ENCODE measurements at places on chromosomes 7 and 10.

GRCh38 chr10:101032637-101033224, 1.7 kb downstream of the SFXN3 start:
- no peak for DNase-seq

GRCh38 chr10:27743877-27744801, 1.5 kb downstream of the MKX start:
- DNase-seq = peak; percentile 16

GRCh38 chr10:4828005-4828404, 2.0 kb downstream of the AKR1E2 start:
- no peak for DNase-seq

DNA sequence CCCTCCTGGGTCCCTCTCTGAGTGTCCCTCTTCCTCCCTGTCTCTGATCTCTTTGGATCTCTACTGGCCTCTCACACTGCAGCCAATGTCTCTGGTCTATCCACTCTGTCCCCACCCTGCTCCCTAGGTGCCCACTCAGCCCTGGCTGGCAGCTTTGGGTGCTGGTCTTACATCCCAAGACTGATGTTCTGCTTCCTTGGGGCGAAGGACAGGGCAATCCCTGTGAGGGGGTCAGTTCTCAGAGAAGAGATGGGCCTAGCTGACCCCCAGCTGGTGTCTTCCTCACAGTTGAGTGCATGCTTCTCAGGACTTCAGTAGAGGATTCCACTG, 51.7 kb upstream of the CAMK2B start:
- DNase-seq = no peak

DNA sequence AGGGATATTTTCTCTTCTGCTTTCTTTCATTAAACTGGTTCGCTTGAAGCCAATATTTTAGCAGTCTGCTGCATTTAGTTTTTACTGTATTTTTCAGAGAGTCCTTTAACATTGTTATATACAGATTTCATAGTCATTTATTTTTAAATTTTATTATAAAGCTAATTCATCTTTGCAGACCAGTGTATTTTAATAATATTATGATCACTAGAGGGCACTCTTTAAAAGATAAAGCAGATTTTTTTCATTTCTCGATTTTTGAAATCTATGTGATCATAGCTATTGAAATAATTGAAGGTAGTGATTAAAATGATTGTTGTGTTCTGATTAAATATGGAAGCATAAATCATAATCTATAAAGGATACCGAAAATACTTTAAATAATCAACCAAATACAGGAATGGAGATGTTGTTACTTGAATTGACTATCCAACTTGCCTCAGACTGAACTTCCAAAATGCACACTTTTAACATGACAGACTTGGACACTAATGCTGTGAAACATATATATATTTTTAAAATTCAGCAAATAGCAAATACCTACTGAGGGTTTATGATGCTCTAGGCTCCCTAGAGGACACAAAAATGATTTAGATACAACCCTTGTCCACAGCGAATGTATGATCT, 35.2 kb downstream of the ST7 start:
- no peak for DNase-seq

GRCh38 chr10:34707656-34708055, 107.4 kb downstream of the PARD3 start:
- no peak for DNase-seq

- DNase-seq = no peak
These were observed 23.4 kb downstream of the FAM107B start for GRCh38 chr10:14751014-14751896.

GRCh38 chr10:70221030-70221429, 12.2 kb downstream of the PPA1 start:
- no peak for DNase-seq

- DNase-seq = no peak
These were observed 177.2 kb upstream of the INHBA start for GRCh38 chr7:41880107-41880506.

DNA sequence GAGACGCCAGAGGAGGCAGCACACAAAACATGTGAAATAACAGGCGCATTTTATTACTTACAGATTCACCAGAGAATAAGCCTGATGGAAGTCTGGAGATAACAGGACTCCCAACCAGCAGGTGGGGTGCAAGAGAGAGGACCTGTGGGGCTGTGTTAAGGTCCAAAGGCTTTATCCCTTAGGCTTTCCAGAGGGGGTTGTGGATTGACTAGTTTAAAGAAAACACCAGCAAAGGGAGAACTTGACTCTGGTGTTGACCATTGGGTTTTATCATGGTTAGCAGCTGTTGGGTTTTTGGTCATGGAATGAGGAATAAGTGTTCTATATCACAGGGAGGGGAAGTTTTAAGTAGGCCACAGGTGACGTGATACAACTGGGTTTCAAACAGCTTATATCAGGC, 1.6 kb upstream of the CRPPA start:
- no peak for DNase-seq

DNA sequence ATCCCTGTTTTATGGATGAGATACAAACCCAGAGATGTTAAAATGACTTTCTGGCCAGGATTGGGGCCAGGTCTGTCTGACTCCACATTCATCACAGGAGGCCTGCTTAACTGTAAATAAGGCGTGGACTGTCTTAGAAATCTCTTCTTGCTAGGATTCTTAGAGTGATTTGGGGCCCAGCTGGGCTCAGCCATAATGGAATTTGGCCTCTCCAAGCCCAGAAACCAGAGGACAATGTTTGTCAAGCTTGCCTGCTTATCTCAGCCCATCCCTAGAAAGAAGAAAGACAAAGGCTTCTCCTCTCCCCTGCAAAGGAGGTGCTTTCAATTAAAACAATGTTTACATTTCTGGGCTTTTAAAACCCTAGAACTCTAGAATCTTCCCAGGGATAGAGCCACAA, 2.9 kb downstream of the HABP2 start:
- no peak for DNase-seq

GRCh38 chr10:10663622-10664021, 354.1 kb upstream of the CELF2 start:
- no peak for DNase-seq

DNA sequence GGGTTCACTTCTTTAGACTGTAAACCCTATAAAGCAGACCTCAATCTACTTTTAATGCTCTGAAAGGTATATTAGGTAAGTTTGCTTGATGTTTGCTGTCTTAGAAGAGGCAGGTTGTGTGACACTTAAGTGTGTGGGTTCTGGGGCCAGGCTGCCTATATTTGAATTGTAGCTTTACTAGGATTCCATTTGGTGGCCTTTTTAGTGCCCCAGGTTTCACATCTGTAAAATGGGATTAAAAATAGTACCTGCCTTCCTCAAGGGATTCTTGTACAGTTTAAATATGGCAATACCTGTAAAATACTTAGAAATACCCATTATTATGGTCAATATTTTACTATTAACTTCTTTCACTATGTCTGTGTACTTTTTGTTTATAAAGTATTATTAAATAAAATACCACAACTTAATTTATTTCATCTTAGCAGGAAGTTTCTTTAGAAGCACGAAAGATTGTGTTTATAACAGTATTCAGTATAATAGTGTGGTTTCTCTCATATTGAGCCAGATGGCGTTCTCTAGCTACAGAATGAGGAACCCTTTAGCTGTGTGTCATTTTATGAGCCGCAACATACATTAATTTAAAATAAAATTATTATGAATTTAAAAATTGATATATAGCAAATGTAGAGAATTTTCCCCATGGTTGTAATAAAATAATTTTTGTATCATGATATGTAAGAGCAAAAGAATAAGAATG, 94.2 kb downstream of the CDK14 start:
- no peak for DNase-seq

GRCh38 chr10:62037166-62037831, 135.8 kb downstream of the ARID5B start:
- DNase-seq = no peak

- no peak for DNase-seq
These were observed 176.2 kb downstream of the CCDC3 start for GRCh38 chr10:12825260-12825849.

DNA sequence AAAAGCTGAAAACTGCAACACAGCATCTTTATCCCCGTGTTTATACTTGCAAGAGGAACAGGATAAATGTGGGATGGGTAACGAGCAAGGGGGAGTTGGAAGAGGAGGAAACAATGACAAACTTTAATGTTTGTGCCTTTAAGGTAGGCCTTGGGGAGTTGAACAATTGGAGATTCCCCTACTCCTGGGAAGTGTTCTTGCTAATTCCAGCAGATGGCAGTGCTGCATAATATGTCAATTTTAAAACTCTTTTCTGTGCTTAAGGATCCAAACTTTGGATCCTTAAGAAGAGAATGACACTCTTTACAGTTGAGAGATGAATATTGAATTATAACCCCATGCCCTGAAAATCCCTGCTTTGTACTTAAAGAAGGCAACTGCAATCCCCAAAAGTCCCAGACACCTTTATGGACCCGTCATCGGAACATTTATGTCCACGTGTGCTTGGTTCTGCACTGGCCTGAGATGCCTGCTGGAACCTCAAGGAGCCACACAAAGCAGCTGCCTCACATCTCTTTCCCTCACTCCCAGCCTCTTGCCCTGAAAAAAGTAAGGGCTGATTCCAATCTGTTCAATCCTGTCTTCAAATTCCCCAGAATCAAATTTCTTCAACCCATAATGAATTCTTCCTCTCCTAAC, 12.0 kb downstream of the IFIT5 start:
- DNase-seq = no peak

- no peak for DNase-seq
These were observed 39.2 kb upstream of the PSMG3 start for GRCh38 chr7:1609023-1609422.

GRCh38 chr7:128167042-128167701, 73.9 kb upstream of the LEP start:
- DNase-seq = peak; percentile 45

- DNase-seq = no peak
These were observed 68.4 kb downstream of the ELFN1 start for GRCh38 chr7:1738511-1738910.

DNA sequence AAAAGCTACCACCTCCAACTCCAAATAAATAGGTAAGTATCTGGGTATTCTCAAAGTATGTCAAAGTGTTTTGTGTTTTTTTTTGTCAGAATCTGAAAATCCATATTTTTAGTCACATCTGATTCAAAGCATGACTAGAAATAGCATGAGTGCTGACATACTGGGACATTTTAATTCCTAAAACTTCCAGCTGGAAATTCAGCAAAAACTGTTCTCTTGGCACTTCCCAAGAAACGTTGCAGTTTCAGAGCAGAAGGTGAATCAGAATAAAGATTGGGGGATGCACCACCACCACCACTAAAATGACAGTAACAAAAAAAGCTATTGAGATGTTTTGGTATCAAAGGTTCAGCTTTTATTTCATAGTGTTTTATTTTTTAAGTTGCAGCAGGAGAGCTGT, 724.6 kb upstream of the CELF2 start:
- no peak for DNase-seq

DNA sequence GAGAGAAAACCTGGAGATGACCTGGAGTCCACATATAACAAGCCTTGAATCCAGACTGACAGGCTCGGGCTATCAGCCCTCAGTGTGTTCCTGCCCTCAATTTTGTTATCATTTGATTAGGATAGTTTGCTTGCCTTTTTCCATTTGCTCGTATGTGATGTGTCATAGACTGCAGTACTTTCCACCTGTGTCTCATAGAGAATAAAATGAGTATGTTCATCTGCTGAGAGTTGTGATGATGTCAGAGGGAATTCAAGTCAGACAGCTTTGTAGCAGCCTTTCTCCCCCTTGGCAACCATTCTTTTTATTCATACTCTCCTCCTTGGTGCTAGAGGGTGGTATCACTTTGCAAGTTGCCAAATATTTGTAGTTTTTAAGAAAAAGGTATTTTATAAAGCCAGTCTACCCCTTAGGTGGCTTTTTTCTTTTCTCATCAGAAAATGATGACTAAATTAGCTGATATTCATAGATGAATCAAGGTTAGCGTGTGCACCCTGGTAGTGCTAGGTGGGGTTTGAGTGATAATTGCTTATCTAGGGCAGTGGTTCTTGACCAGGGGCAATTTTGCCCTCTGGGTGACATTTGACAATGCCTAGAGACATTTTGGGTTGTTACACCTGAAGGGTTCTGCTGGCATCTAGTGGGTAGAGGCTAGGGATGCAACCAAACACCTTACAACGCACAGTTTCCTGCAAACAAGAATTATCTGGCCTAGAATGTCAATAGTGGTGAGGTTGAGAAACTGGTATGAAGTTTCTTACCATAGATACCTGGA, 5.4 kb downstream of the SGPL1 start:
- DNase-seq = no peak
